ENCODE measurements at places on chromosomes 16 and 17. TPM values are rescaled to one million over a fixed set of nuclear protein-coding genes. Genes with fewer than 3 reads are reported as not detected.

The FAM20A gene
- 2.1 TPM for polyA plus RNA-seq

The IRX6 gene
- polyA plus RNA-seq, result 1.7 TPM

The SLC6A2 gene
- polyA plus RNA-seq, result 0.04 TPM

The GNGT2 gene
- polyA plus RNA-seq, result 0.32 TPM

The GAN gene
- 2.3 TPM for polyA plus RNA-seq

The LUC7L gene
- polyA plus RNA-seq, result 58.9 TPM

The SBK1 gene
- polyA plus RNA-seq, result 5.3 TPM

The ZG16 gene
- 0.01 TPM for polyA plus RNA-seq

The NSMCE1 gene
- polyA plus RNA-seq, result 28.4 TPM

The NPIPA5 gene
- polyA plus RNA-seq, result 16.0 TPM

The KRTAP4-5 gene
- polyA plus RNA-seq, result not detected

DNA sequence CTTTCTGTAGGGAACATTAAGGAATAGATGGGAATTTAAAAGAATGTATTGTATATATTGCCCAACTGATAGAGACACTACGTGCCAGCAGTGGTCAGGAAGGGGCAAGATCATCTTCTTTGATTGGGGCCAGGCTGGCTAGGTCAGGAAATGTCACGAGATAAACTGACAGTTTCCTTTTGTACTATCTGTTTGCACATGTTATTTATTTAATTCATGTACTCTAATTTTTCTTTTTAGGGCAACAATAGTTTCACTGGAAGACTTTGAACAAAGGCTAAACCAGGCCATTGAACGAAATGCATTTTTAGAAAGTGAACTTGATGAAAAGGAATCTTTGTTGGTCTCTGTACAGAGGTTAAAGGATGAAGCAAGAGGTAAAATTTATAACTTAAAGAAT is 12.6 kb downstream of the NDEL1 start:
- no peak for DNase-seq

DNA sequence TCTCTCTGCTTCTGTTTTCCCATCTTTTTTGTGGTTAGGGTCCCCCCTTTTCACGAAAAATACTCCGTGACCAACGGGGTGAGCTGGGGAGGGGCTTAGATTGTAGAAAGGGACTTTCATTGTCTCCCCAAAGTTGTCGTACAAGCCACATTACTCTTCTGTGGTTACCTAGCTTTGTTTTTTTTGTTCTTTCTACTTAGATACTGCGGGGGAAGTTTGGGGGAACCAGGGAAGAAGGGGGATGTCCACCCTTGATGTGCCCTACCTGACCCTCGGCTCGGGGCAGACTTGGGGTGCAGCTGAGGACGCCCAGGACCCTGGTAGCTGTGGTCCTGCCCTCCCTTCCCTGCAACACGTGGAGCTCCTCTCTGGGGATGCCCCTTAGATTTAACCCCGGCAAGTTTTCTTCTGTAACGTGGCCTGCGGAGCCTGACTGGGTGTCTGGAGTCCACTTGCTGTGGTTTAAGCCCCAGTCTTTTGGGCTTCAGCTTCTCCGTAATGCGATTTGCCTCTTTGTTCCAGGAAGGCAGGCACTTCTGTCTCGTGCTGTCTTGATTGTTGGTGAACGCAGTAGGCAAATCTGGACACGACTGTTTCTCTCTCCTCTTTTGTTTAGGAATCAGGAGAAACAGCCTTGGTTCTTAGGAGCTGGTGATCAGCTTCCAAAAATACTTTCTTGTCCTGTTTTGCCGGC is 892 bp downstream of the ABCC1 start:
- no peak for DNase-seq

GRCh38 chr16:69831212-69832123 is 69.3 kb downstream of the WWP2 start:
- DNase-seq, result no peak

DNA sequence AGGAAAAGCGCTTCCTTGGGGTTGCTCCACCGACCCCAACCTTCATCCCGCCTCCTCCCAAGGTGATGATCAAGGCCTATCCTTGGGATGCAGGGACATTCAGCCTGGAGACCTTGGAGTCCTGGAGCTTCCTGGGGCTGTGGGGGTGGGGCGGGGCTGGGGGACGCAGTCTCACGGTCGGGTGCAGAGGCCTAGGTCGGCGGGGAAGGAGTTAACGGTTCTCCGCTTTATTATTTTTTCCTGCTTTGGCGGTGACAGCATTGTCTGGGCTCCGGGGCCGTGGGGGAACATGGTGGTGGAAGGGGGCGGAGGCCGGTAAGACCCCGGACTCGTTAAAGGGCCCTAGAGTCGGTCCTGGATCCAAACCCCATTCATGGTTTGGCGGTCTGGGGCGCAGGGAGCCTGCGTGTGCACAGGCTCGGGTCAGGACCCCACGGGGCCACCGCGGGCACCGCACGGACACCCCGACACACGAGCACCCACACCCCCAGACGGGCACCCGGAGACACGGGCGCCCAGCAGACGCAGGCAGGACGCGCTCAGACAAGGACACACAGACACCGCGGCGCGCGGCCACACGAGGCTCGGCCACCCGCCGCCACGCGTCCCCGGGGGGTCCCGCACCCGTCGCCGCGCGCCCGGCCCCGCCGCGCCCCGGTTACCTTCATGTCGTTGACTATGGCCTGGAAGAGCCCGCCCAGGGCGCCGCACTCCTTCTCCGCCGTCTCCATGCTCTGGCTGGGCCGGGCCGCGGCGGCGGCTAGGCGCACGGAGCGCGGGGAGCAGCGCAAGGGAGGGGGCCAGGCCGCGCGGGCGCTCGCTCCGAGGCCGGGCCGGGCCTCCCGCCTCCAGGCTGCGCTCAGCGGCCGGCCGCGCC is 554 bp downstream of the MTSS2 start:
- DNase-seq, result peak; percentile 37

DNA sequence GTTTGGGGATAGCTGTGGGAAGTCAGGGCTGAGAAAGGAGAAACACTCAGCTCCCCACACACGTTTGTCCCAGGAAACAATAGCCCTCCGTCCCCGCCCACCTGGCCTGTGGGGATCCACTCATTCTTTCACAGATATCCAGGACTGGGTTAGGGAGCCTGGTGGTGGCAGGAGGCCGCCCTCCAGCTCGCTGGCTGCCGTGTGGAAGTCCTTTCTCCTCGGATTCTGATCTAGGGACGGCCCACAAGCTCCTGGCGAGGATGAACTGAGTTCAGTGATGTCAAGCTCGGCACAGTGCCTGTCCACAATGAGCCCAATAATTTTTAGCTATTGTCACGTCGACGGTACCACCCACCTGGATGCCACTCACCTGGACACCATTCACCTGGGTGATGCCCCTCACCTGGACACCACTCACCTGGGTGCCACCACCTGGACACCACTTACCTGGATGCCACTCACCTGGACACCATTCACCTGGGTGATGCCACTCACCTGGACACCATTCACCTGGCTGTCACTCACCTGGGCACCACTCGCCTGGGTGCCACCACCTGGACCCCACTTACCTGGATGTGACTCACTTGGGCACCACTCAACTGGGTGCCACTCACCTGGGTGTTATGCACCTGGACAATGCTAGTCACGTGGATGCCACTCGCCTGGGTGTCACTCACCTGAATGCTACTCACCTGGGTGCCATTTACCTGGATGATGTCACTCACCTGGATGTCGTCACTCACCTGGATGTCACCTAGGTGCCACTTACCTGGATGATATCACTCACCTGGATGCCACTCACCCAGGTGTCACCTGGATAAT is 172.5 kb upstream of the FOXF1 start:
- DNase-seq, result no peak

- no peak for DNase-seq
Measured at GRCh38 chr17:78154903-78155811, 9.0 kb downstream of the C17orf99 start.

DNA sequence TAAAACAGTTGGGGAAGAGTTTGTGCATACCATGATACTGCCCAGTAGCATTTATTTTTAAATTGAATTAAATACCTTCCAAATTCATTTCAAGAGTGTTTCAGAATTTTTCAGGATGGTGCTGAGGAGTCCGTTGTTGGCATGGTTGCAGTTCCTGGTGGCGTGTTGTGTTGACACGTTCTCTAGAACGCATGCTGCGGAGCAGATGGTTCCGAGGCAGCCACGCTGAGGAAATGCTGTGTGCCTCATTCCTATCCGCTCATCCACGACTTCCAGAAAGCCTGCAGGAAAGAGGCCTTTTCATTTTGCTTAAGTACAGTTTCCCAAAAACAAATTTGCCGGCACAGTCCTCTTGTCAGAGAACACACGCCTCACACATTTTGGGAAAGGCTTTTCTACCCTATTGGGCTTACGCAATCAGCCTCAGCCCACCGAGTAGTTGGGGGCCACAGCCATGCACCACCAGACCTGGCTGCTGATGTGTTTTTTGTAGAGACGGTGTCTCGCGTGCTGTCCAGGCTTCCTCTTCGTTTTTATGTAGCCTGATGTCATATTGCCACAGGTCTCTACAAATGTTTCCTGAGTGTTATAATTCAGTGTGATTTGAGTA is 32.1 kb upstream of the IL17C start:
- DNase-seq, result no peak

DNA sequence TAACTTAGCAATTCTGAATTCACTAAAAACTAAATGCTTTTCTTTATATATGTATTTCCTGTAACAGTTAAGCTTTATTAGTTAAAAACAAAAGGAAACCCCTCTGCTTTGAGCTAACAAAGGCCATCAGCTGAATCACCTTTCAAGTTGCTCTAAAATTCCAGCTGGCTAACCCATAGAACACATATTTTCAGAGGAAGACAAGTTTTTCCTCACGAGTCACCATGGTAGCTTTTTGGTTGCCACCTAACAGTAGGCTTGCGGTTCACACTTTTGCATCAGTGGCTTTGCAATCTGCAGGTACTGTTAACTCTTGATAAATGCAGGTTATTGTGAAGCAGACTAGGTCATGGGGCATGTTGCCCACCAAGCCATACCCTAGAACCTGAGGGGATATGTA is 57.6 kb upstream of the IRX5 start:
- no peak for DNase-seq

DNA sequence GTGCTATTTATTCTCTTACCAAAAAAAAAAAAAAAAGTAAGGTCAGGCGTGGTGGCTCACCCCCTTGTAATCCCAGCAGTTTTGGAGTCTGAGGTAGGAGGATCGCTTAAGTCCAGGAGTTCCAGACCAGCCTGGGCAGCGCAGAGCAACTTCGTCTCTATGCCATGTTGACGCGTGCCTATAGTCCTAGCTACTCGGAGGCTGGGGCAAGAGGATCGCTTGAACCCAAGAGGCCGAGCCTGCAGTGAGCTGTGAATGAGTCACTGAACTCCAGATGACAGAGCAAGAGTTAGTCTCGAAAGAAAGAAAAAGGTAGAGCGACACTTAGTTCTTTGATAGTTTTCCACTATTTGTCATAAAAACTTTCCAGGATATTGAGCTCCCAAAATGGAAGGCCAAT is 1.4 kb upstream of the TENT4B start:
- no peak for DNase-seq

- DNase-seq, result no peak
Measured at GRCh38 chr17:6340708-6341107, 94.2 kb downstream of the AIPL1 start.

GRCh38 chr16:57873218-57873617 is 70.9 kb upstream of the KIFC3 start:
- DNase-seq, result no peak

GRCh38 chr16:84663433-84664101 is 15.3 kb downstream of the KLHL36 start:
- no peak for DNase-seq

DNA sequence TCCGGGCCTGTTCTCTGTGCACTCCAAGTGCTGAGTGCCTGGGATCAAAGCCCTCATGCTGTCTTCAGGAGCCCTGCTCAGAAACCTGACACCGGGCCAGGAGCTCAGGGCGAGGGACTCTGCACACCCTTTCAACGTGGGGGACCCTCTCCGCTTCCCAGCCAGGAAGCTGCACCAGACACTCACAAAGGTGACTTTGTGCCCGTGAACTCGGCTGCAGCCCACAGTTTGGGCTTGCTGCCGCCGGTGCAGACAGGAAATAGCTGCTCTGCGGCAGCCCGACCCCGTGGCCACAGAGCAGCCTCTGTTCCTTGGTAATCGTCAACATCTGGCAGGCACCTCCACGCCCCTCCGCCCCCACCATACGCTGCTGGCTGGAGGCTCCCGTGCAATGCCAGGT is 93.4 kb upstream of the METRNL start:
- no peak for DNase-seq

- peak; percentile 86 for DNase-seq
Measured at GRCh38 chr16:88686439-88687253, at the start of gene SNAI3. Gene SNAI3 (minus strand): TSS chr16:88686507. CDS start chr16:88686406, 101 bp downstream.

DNA sequence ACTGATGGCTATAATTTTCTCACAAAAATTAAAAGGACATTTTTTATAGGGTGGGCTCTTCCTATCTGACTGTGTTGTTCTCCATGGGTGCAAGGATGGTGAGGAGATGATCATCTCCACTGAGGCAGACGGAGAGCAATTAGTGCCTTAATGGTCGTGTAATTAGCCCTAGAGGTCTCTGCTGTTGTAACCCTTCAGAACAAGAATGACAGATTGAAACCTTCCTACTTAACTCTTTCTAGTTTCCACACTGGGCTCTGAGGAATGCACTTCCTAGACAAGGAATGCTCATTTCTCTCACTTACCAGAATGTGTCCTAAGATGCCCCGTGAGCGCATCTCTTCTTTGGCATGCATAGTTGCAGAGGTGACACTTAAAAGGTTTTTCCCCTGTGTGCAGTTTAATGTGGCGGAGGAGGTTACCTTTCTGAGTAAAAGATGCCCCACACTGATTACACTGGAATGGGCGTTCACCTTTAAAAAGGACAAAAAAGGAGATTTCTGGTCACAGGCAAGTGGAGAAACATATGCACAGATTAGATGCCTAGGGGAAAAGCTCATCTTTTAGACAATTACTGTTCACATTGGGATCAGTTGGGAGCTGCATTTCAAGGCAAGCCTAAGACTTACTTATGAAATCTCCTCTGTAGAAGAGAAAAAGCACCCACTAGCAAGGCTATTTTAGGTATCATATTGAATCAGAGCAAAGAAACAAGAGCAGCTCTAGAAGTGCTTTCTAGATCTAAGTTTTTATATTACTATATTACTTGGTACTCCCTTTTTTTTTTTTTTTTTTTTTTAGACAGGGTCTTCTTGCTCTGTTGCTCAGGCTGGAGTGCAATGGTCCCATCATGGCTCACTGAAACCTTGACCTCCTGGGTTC is 53.6 kb downstream of the GRB7 start:
- DNase-seq, result no peak

DNA sequence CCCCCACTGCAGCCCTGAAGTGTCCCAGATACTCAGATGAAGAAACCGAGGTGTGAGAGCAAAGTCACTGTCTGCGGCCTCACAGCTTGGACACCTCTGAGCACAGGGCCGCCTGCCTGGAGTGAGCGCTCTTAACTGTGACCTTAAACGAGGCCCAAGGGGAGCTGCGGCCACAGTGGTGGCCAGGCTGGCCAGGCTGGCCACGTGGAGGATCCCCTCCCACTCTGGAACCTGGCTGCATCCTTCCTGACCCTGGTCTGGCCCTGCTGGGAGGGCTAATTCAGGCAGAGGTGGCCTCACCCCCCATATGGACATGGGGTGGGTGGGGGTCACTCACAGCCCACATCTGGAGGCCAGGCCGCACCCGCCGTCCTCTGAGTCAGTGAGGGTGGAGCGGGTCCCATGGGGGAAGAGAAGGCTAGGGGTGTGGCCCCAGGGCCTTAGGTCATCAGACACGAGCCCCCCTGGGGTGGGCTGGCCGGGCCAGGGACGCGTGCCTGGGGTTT is 6.6 kb downstream of the VASN start:
- DNase-seq, result peak; percentile 69

Data from psoas muscle (tissue), 8 donors.